ENCODE measurements at places on chromosomes 4 and X.

DNA sequence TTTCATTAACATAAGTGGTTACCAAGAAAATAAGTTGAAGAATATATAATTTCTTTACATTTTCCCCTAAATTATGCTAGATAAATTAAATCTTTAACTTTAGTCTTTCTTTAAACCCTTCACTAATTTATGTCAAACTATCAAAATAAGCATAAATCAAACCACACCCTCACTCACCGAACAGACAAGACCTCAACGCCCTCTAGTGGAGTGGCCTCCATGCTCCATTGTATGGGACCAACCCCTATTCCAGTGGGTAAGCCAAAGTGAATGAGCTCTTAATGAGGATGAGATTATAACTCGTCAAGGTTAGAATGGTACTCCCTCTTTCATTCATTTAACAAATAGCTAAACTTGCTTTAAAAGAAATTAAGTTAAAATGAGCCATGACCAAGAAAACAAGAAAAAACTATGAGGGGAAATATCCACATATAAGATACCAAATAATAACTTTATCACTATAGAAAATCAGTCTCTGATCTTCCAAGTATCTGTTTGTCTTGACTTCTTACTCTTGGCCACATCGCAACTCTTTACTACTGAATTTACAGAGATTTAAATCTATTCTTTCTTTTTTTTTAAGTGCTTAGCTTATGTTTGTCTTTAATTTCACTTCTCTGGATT, 15.6 kb upstream of the BBS12 start:
- peak; percentile 58 for DNase-seq

- no peak for DNase-seq
Measured at GRCh38 chrX:131045726-131046125, 12.4 kb upstream of the ARHGAP36 start.

- DNase-seq: no peak
Measured at GRCh38 chr4:124964251-124964650, 251.7 kb upstream of the ANKRD50 start.

DNA sequence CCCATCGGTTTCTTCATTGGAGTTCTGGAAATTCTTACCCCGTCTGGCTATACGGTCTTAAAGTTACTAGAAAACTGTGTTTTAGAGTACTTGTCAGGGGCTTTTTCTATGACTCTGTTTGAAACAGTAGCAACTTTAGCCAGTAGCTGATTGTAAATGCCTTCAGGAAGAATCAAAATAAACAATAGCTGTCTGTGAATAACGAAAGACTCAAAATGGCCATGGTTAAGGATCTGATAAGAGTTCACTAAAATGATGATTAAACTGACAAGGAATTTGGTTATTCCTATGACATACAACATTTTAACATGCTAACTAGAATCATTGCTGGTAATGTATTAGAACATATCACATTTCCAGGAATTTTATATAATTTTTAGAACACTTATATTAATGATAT, 191.0 kb downstream of the EVC2 start:
- no peak for DNase-seq

DNA sequence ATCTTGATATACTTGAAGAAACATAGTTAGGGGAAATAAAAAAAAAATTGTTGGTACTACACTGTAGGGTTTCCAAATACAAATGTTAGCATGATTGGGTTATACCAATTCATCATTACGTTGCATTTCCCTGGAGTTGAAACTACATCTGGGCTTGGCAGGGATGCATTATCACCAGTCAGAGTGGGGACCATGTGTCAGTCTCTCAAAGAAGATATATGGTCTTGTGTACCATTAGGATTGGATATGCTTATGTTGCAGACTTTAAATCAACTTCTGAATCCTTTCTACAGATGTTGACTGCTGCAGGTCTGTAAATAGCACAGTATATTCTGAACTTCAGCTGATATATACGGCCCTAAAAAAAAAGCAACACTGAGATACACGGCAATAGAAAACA, 188.5 kb downstream of the SLIT2 start:
- no peak for DNase-seq
